CD14-positive monocyte (primary cell): ENCODE measurements at places on chromosomes 7 and 10. TPM values are rescaled to one million over a fixed set of nuclear protein-coding genes. Genes with fewer than 3 reads are reported as not detected.

DNA sequence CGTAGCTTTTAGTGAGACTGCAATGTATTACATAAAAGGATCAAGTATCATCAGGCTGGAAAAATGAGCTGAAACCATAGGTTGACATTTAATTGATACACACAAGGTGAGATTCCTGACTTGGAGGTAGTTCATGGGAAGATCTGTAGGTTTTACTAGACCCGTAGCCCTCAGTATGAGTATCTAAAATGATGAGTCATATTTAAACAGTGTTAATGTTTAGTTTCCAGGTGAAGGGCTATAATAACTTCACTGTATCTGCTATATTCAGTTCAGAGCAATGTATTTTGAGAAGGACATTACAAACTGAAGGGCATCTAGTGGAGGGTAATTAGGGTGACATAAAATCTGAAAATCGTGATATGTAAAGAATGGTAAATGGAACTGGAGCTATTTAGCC, 35.0 kb downstream of the ENTPD1 start:
- no peaks in the 10 kb centered on the region for H3K27me3 ChIP-seq
- peaks cover 6% of the 10 kb centered on the region for H3K36me3 ChIP-seq
- H3K4me1 ChIP-seq, result peaks cover 60% of the 10 kb centered on the region
- no peak for DNase-seq
- H3K27ac ChIP-seq, result peak overlapping the region; percentile 95

DNA sequence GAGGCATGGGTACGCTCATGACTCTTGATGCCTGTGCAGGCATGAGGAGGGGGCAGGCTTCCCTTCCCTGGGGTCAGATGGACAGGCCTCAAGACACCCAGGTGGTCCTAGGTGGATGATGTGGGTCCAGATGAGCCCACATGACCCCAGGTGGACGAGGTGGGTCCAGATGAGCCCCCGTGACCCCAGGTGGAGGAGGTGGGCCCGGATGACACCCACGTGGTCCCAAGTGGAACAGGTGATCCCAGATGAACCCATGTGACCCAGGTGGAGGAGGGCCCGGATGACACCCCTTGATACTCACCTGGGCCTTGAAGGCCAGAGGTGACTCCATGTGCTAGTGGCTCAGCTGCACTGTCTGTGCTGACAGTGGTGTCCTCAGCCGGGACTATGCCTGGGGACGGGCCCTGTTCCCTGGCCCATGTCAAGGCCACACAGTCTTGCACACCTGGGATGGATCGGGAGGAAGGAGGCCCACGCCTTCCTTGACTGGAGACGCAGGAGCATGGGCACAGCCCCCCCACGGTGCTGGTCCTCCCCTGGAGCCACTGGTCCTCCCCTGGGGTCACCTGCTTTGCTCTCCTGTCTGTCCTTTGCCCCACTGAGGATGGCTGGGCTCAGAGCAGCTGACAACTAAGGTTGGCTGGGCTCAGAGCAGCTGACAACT, 3.2 kb downstream of the PRAP1 start:
- no peaks in the 10 kb centered on the region for H3K4me1 ChIP-seq
- peaks cover 7% of the 10 kb centered on the region for H3K36me3 ChIP-seq
- H3K27me3 ChIP-seq, result no peaks in the 10 kb centered on the region
- no peak overlapping the region for H3K4me3 ChIP-seq
- no peak for DNase-seq

DNA sequence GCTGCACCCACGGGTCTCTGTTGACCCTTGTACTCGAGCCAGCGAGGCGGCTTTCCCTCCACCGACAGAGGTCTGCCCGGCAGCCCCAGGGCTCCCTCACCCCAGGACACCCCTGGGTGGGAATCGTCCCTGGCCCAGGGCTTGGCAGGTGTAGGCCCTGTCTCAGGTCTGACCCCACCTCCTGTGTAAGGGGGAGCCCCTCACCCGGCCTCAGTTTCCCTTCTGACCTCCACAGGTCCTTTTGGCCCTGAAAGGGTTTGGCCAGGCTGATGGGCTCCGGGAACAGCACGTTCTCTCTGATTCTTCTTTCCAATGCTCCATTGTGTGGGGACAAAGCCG, 25.0 kb upstream of the ELFN1 start:
- no peak overlapping the region for H3K4me3 ChIP-seq
- no peak for DNase-seq
- H3K27ac ChIP-seq, result no peak overlapping the region

GRCh38 chr10:15369256-15370211, 1.6 kb downstream of the FAM171A1 start:
- H3K27me3 ChIP-seq, result peaks cover 59% of the 10 kb centered on the region
- no peak overlapping the region for H3K4me3 ChIP-seq
- DNase-seq, result no peak

- H3K4me1 ChIP-seq, result no peaks in the 10 kb centered on the region
- no peak overlapping the region for H3K4me3 ChIP-seq
- no peak overlapping the region for H3K27ac ChIP-seq
- no peaks in the 10 kb centered on the region for H3K27me3 ChIP-seq
- H3K36me3 ChIP-seq, result no peaks in the 10 kb centered on the region
These were observed 114.1 kb downstream of the ABCA13 start for GRCh38 chr7:48285373-48285772.

DNA sequence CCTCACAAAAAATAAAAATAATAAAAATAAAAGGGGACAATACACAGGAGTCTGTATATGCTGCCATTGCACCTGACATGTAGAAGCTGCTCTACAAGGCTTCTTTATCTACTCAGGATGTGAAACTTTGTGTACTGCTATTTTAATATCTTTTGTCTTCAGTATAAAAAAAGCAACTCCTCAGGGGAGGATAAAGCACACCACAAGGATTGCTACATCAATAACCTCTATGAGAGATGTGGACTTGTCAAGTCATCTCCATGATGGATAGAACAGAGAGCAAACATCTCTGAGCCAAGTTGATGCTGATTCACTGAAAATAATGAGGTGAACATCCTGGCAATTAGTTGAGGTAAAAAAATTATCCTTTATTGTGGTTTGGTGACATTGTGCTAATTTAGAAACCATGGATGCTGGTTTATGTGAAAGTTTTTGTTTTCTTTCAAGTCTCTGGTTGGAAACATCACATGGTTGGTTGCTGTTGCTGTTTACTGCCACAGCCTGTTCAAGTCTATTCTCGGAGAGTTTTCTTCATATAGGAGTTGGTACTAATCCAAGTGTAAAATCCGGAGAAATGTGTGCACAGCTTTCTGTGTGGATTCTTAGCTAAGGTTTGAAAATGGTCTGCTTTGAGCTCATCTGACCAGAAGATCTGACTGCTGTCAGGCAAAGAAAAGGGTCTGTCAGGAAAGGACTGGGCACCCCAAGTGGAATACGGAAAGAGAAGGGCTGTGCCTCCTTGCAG, 1.5 kb upstream of the HECW1 start:
- DNase-seq, result no peak
- H3K4me3 ChIP-seq, result no peak overlapping the region
- H3K4me1 ChIP-seq, result peaks cover 13% of the 10 kb centered on the region
- no peak overlapping the region for H3K27ac ChIP-seq
- peaks cover 72% of the 10 kb centered on the region for H3K27me3 ChIP-seq
- H3K36me3 ChIP-seq, result no peaks in the 10 kb centered on the region

GRCh38 chr10:35259769-35260397, 76.4 kb upstream of the CCNY start:
- no peak overlapping the region for H3K27ac ChIP-seq
- no peaks in the 10 kb centered on the region for H3K36me3 ChIP-seq
- H3K27me3 ChIP-seq, result no peaks in the 10 kb centered on the region
- DNase-seq, result no peak
- H3K4me1 ChIP-seq, result no peaks in the 10 kb centered on the region

DNA sequence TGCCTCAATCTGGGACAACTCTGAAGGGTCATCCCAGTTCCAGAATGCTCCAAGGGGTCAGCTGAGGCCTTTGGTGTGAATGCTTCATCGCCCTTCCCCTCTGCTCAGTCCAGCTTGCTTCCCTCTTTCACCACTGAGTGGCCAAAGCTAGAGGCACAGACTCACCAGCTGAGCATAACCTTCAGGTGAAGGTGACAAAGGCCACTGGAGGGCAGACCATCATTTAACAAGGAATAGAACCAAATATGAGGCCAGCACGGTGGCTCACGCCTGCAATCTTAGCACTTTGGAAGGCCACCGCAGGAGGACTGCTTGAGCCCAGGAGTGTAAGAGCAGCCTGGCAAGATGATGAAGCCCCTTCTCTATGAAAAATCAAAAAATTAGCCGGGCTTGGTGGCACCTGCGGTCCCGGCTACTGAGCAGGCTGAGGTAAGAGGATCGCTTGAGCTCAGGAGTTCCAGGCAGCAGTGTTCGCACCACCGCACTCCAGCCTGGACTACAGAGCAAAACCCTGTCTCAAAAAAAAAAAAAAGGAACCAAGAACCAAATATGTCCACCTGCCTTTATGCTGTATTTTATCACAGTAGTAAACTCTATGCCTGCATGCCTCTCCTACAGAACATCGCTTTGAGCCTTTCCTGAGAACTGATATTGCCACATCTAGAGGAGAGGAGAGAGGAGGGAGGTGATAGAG, 13.4 kb downstream of the PRKAG2 start:
- H3K4me1 ChIP-seq, result peaks cover 24% of the 10 kb centered on the region
- no peak overlapping the region for H3K27ac ChIP-seq
- peaks cover 14% of the 10 kb centered on the region for H3K36me3 ChIP-seq
- H3K27me3 ChIP-seq, result no peaks in the 10 kb centered on the region
- DNase-seq, result peak; percentile 20
- no peak overlapping the region for H3K4me3 ChIP-seq

DNA sequence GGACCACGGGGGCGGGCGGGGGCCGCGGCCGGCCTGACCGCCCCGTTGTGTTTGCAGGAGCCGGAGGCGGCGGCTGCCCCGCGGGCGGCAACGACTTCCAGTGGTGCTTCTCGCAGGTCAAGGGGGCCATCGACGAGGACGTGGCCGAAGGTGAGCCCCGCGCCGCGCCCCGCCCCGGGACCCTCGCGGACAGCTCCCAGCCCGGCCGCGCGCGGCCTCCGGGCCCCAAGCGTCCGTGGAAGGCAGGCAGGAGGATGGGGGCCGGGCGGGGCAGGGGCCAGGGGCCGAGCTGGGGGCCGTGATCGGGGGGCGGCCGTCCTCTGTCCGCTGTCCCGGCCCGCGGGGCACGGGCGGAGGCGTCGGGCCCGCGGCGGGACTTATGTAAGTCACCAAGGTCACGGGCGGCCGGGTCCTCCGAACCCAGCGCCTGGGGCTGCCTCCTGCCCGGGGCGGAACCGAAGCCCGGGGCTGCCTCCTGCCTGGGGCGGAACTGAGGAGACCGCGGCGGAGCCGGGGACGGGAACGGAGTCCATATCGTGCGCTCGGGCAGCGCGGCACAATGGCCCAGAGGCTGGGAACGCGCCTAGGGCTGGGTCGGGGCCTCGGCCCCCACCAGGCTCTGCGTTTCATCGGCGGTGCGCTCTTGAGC, 497 bp downstream of the PPP2R2D start:
- peak overlapping the region; percentile 74 for H3K27ac ChIP-seq
- DNase-seq, result peak; percentile 64
- H3K4me1 ChIP-seq, result peaks cover 39% of the 10 kb centered on the region

GRCh38 chr10:128062331-128062880, 63.8 kb downstream of the MKI67 start:
- H3K27me3 ChIP-seq, result no peaks in the 10 kb centered on the region
- H3K27ac ChIP-seq, result peak overlapping the region; percentile 97
- H3K4me1 ChIP-seq, result peaks cover 90% of the 10 kb centered on the region
- peaks cover 74% of the 10 kb centered on the region for H3K36me3 ChIP-seq
- peak; percentile 73 for DNase-seq
- H3K4me3 ChIP-seq, result no peak overlapping the region

GRCh38 chr10:99845837-99846382, 63.5 kb downstream of the ABCC2 start:
- no peaks in the 10 kb centered on the region for H3K27me3 ChIP-seq
- DNase-seq, result peak; percentile 79
- no peak overlapping the region for H3K27ac ChIP-seq

DNA sequence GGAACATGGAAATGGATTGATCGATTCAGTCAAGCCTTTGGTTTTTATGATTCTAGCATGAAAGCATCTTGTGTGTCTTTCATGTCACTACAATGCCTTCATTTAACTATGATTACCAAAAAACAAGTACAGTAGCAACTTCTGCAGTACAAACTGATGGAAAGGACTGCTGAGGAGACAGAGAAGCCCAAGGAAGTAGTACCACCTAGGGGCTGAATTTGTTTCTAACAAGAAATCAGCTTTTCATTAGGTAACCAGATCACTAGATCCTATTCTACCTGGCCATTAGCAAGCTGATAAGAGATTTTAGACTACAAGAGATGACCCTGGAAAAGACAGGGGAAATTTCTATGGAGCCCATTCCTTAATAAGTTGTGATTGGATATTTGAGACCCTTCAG, 3.2 kb upstream of the IFIT1 start:
- no peaks in the 10 kb centered on the region for H3K36me3 ChIP-seq
- no peak overlapping the region for H3K4me3 ChIP-seq
- H3K27me3 ChIP-seq, result no peaks in the 10 kb centered on the region
- H3K4me1 ChIP-seq, result peaks cover 37% of the 10 kb centered on the region

DNA sequence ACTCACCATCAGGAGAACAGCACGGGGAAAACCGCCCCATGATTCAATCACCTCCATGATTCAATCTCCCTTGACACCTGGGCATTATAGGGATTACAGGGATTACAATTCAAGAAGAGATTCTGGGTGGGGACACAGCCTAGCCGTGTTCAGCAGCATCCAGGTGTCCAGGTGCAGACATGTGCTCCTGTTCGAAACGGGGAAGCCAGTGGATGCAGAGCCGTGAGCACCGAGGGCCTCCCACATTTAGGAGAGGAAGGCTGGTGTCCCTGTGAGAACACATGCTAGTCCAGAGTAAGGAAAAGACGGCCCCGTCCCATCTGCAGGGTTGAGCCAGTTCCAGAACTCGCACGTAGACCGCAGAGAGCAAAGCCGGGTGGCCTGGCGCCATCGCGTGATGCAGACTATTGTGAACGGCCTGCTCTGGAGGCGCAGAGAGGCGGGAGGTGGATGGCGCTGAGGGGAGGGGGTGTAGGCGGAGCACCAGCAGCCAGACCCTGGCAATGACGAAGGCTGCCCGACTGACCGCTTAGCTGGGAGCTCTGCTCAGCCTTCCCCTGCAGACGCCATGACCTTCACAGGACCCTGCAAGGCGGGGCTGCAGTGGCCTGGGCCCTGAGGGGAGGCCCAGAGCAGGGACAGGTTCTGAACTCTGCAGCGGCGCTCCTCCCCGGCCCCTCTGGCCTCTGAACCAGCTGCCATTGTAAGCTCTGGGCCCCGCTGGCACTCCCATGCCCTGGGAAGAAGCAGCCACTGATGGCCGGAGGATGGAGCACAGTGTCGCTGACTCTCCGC, 141.6 kb upstream of the TCERG1L start:
- H3K27ac ChIP-seq, result no peak overlapping the region
- DNase-seq, result no peak
- no peaks in the 10 kb centered on the region for H3K4me1 ChIP-seq
- H3K36me3 ChIP-seq, result no peaks in the 10 kb centered on the region
- no peak overlapping the region for H3K4me3 ChIP-seq

RADIL gene
- polyA plus RNA-seq, result not detected

TAS2R3 gene
- not detected for polyA plus RNA-seq

TCERG1L gene
- not detected for polyA plus RNA-seq

TMEM139 gene
- 0.18 and 0.55 TPM in 2 replicates for polyA plus RNA-seq

STAG3 gene
- 0.39 and 0.99 TPM in 2 replicates for polyA plus RNA-seq

SPDYE11 gene
- polyA plus RNA-seq, result not detected in 2 replicates

ELOVL3 gene
- polyA plus RNA-seq, result 3.2 TPM

DKK1 gene
- polyA plus RNA-seq, result not detected

CCDC146 gene
- polyA plus RNA-seq, result 2.0 and 7.2 TPM in 2 replicates

CDH23 gene
- polyA plus RNA-seq, result 36.2 and 43.8 TPM in 2 replicates

OR2A7 gene
- not detected in 2 replicates for polyA plus RNA-seq
